ENCODE measurements at places on chromosomes 1 and 21. TPM values are rescaled to one million over a fixed set of nuclear protein-coding genes. Genes with fewer than 3 reads are reported as not detected.
A peak's percentile ranks its signal among the peaks of the same experiment; 100 is the strongest.

The OR2L8 gene
- total RNA-seq, result not detected

The ELAPOR1 gene
- 32.0 TPM for total RNA-seq

The BCL2L15 gene
- 0.40 TPM for total RNA-seq

The HNRNPR gene
- 235 TPM for total RNA-seq

The LCE1C gene
- total RNA-seq, result not detected

The S100B gene
- not detected for total RNA-seq

The HMGCS2 gene
- total RNA-seq, result not detected

The SPATA45 gene
- total RNA-seq, result not detected

DNA sequence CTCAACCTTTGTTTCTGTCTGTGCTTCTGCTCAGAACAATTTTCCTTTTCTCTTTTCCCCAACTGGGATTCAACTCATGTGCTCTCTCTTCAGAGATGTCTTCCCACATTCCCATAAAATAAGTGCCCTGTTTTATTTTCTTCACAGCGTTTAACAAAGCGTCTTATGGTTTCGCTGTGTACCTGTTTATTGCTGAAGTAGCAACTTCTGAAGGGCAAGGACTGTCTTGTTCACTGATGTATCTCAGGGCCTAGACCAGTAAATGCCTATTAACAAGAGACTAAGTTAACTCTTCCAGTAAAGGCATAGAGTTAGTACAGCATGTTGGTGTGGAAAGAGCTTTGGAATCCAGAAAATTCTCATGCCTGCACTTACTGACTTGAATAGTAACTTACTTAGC is 42.9 kb upstream of the MPZL1 start:
- DNase-seq, result no peak
- H3K4me3 ChIP-seq, result no peak overlapping the region
- H3K4me1 ChIP-seq, result peaks cover 19% of the 10 kb centered on the region

- no peak for DNase-seq
- H3K36me3 ChIP-seq, result no peaks in the 10 kb centered on the region
- H3K27me3 ChIP-seq, result peaks cover 11% of the 10 kb centered on the region
- H3K27ac ChIP-seq, result no peak overlapping the region
- H3K4me3 ChIP-seq, result no peak overlapping the region
Observed at GRCh38 chr1:158067662-158068061, 74.2 kb downstream of the KIRREL1 start.

DNA sequence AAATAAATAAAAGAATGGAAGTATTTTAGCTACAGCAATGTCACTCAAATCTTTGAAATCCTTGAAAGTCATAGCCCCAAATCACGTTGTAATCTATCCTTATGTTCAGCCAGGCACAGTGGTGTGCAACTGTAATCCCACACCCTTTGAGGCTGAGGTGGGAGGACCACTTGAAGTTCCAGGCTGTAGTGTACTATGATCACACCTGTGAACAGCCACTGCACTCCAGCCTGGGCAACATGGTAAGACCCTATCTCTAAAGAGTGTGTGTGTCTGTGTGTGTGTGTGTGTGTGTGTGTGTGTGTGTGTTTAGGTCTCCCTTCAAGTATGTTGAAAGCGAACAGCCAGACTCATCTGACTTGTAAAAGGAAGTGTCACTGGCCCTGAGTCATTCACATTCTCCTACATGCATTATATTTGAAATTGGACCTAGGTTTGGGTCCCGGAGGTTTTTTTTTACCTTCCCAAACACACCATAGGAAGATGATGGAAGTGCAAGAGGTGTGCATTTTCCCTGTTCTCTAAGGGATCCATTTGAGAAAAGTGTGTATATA is 50.1 kb downstream of the ZNF281 start:
- H3K36me3 ChIP-seq, result no peaks in the 10 kb centered on the region
- no peak overlapping the region for H3K4me3 ChIP-seq
- DNase-seq, result no peak
- peaks cover 13% of the 10 kb centered on the region for H3K4me1 ChIP-seq

GRCh38 chr1:118294875-118295642 is 110.0 kb upstream of the SPAG17 start:
- no peaks in the 10 kb centered on the region for H3K4me1 ChIP-seq
- no peak overlapping the region for H3K4me3 ChIP-seq
- no peaks in the 10 kb centered on the region for H3K36me3 ChIP-seq
- no peak for DNase-seq
- H3K27me3 ChIP-seq, result no peaks in the 10 kb centered on the region

- H3K27me3 ChIP-seq, result no peaks in the 10 kb centered on the region
- no peaks in the 10 kb centered on the region for H3K4me1 ChIP-seq
- H3K4me3 ChIP-seq, result no peak overlapping the region
- H3K27ac ChIP-seq, result no peak overlapping the region
Observed at GRCh38 chr21:24716281-24716918, 890.9 kb downstream of the MRPL39 start.

DNA sequence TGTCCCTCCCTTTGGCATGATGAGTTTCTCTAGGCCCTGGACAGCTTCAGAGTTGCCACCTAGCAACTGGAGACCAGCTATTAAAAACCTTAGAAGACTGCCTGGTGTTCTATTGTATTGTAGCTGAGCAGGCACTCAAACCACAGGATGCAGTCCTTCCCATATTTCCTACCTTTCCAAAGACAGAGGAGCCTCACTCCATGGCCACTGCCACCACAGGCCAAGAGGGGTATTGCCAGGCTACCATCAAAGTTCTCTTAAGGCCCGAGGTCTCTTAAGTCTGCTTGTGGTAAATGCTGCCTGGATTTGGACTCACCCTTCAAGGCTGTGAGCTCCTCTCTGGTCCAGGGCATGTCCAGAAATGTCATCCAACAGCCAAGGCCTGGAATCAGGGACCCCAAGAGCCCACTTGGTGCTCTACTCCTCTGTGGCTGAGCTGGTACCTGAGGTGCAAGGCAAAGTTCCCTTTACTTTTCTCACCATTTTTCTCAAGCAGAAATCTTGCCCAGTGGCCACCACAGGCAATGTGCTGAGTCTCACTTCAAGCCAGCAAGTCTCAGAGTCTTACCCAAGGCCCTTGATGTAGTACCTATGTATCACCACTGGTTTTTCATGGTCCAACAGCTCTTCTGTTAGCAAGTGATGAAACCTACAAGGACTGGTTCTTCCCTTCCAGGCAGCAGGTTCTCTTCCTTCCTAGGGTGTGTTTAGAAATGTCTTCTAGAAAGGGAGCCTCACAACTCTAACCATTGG is 269.4 kb downstream of the AMY1C start:
- no peak for DNase-seq
- H3K27ac ChIP-seq, result no peak overlapping the region
- H3K4me1 ChIP-seq, result no peaks in the 10 kb centered on the region
- no peaks in the 10 kb centered on the region for H3K36me3 ChIP-seq

DNA sequence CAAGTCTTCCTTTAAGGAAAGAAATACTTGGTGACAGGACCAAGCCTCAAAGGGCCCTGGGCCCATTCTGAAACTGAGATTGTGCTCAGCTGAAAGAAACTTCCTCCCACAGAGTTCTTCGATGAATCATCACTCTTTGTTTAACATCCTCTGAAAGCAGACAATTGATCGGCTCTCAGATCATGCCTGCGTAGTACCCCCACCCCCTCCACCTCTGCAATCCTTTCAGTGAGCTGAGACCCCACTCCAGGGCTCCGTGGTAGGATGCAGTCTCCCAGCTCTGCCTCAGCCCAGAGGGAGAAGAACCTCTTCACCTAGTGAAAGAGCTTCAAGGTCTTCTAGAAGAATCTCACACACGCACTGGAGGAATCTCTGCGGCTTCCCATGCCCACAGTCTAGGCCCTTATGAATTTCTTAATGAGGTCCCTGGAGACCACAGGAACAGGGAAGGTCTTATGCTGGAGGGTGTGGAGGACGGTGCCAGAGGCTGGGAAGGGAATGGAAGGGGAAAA is 104.9 kb upstream of the SOD1 start:
- H3K36me3 ChIP-seq, result peaks cover 4% of the 10 kb centered on the region
- H3K4me3 ChIP-seq, result no peak overlapping the region
- peaks cover 41% of the 10 kb centered on the region for H3K4me1 ChIP-seq
- peak; percentile 81 for DNase-seq

GRCh38 chr21:14895792-14896191 is 169.0 kb downstream of the NRIP1 start:
- no peaks in the 10 kb centered on the region for H3K27me3 ChIP-seq
- no peak overlapping the region for H3K27ac ChIP-seq
- H3K36me3 ChIP-seq, result no peaks in the 10 kb centered on the region
- H3K4me3 ChIP-seq, result no peak overlapping the region
- no peak for DNase-seq

DNA sequence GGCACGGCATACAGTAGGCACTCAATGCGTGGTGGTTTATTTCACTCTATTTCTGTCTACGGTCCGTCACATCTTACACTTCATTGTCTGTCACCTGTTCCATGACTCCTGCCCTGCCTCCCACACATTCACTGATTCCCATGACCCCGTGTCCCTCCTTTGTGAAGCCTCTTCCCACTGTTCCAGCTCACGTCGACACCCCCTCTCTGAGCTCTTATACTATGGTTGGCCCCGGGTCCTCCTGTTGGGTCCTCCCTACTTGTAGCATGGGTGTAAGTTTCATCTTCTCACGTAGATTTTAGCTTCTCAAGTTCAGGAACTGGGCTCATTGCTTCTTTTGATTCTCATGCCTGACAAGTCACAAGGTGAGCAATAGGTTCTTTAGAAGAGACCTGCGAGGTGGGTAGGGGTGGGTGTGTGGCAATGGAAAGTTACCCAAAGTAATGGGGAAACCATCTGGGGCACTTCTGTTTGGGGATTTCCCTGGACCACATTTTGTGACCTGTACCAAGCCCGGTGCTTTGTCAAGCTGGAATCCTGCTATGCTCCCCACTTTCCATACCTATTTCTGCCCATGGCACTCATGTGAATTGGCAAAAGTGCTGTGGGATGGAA is 22.1 kb upstream of the IL10 start:
- peaks cover 25% of the 10 kb centered on the region for H3K27me3 ChIP-seq
- H3K36me3 ChIP-seq, result peaks cover 2% of the 10 kb centered on the region
- H3K4me3 ChIP-seq, result peak overlapping the region; percentile 25
- peak overlapping the region; percentile 74 for H3K27ac ChIP-seq
- DNase-seq, result no peak

Data from activated CD4-positive, alpha-beta T cell treated with anti-CD3 and anti-CD28 coated beads, Interleukin-2, amount 10 ng/mL, durations not matched to agents 24 days and 14 days (primary cell).